Lung (tissue), 17 donors: ENCODE measurements at places on chromosomes 3 and 15. TPM values are rescaled to one million over a fixed set of nuclear protein-coding genes. Genes with fewer than 3 reads are reported as not detected.
A peak's percentile ranks its signal among the peaks of the same experiment; 100 is the strongest.

DNA sequence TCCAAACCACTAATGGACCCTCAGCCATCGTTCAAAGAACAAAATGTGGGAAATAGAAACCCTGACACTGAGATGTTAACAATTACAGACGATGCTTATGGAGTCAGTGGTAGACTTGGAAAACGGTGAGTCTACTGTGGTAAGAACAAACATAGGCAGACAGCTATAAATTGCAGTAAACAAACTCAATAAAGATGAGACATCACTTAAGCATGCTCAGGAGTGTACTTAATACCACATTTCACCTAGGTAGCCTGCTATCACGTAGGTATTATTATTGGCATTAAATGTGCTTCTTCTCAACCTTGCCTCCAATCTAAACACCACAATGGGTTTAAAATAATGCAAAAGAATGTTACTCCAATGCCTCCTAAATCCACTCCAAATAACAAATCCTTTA, 2.5 kb downstream of the OSBPL10 start:
- DNase-seq, result no peak

DNA sequence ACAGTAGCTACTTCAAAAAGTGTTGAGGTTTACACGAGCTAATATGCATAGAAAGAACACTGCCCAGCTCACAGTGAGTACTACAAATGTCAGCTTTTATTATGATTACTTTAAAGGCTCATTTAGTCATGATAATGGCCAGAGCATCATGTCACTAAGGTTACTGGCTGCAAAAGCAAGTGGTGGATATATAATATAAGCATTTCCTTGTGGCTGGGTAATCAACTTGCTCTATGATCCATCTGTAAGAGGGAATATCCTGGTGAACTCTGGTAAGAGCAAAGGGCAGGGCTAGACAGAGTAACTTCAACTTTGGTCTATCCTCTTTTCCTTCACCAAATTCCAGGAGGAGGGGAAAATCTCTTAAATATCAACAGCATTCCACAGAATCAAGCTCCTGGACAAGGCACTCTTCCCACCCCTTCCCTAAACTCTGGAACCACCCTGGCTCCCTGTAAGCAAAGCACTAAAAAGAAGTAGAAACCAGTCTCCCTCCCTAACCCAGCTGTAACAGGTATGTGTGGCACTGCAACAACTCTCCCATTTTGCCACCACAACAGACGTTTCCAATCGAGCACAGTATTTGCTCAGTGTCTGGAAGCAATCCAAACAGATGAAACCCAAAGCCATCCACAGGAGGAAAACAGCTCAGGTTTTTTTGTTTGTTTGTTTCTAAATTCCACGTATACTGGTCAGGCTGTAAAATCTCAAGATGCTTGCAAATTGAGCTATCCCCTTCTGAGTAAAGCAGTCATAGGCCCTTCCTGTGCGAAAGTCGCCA, 13.4 kb downstream of the B4GALT4 start:
- no peak for DNase-seq

GRCh38 chr3:181176601-181177000, 187.1 kb upstream of the DNAJC19 start:
- peak; percentile 71 for DNase-seq

DNA sequence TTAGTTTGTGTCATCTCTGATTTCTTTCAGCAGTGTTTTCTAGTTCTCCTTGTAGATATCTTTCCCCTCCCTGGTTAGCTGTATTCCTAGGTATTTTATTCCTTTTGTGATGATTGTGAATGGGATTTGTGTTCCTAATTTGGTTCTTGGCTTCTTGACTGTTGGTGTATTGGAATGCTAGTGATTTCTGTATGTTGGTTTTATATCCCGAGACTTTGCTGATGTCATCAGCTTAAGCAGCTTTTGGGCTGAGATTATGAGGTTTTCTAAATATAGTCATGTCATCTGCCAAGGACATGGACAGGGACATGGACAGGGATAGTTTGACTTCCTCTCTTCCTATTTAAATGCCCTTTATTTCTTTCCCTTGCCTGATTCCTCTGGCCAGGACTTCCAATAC, 35.8 kb downstream of the MYO9A start:
- no peak for DNase-seq

DNA sequence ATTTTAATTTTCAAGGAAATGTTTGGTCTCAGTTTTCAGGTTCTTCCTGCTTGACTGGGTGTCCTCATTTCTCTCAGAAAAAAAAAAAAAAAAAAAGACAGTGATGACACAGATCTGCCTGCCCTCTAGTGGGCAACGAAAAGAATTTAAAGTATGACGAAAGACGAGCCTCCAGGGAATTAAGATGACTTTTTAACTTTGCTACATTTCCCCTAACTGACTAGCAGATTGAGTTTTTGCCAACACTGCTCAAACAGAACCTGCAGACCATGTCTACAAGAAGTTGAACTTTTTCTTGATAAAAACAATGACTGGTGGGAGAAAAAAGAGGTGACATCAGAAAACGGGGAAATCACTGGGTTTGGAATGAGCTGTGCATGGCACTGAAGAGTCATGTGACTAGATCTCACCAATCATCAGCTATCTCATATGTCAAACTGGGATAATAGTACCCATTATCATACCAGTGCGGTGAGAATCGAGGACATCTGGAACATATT, 40.8 kb downstream of the EOMES start:
- peak; percentile 38 for DNase-seq

DNA sequence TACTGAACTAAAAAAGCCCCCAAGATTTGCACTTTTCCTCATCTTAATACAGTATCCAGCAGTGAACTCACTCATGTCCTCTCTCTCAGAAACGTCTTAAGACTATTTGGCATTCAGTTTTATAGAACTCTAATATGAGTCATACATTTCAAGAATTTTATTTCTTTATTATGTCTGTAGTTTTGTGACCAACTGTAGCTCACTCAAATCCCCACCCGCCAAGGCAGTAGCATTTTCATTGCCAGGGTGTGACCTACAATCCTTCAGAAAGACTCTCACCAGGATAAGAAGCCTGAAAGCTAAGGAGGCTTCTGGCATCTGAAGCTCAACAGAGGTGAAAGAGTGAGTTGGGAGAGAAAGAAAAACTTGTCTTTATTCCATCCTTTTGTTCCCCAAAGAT, 537.1 kb downstream of the RSL24D1 start:
- DNase-seq, result no peak

DNA sequence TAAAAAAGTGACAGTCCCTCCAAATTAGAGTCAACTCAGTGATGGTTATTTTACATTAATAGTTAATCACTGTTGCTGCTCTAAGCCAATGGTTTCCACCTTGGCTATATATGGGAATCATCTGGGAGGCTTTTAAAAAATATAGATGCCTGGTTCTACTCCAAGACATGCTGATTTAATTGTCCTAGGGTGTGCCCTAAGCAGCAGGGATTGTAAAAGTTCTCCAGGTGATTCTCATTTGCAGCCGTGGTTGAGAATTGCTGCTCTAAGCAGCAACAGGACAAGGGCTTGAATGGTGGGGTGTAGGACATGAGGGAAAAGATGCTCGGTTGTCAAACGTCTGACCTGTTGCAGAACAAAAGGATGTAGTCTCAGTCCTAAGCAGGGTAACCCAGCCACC, 405.1 kb upstream of the MCTP2 start:
- DNase-seq, result no peak

GALNT15 gene
- polyA plus RNA-seq, result 6.8 TPM

DNA sequence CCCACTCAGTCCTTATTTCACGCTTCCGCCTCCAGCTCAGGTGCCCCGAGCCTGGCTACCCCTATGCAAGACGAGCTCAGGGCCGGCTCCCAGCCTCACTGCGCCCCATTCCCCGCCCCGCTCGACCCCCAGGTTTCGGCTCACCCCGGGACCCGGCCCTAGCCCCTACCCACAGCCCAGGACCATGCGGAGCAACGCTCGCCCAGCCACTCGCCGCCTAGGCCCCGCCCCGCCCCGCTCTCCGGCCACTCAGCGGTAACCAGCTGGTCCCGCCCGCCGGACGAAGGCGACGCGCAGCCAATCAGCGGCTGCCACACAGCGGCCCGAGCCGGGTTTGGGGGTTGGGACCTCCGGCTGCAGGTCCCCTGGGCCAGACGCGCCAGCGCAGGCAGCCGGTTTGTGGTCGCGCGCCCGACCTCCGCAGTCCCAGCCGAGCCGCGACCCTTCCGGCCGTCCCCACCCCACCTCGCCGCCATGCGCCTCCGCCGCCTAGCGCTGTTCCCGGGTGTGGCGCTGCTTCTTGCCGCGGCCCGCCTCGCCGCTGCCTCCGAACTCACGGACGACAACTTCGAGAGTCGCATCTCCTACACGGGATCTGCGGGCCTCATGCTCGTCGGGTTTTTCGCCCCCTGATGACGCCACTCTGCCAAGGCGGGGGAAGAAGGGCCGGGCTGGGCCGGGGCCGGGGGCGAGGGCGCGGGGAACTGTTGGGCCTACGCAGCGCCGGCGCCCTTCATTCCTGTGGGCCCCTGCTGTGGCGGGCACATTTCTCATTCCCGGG, at the start of gene CATSPER2:
CATSPER2 (minus strand) TSS at position 196 of the 781 bp plus-strand sequence. CDS start 783 bp downstream, outside the sequence.
- no peak for DNase-seq

GRCh38 chr15:23823508-23823907, 136.4 kb upstream of the NDN start:
- DNase-seq, result no peak

IMPG2 gene
- 0.05 TPM for polyA plus RNA-seq

GPR27 gene
- 0.59 TPM for polyA plus RNA-seq

DNA sequence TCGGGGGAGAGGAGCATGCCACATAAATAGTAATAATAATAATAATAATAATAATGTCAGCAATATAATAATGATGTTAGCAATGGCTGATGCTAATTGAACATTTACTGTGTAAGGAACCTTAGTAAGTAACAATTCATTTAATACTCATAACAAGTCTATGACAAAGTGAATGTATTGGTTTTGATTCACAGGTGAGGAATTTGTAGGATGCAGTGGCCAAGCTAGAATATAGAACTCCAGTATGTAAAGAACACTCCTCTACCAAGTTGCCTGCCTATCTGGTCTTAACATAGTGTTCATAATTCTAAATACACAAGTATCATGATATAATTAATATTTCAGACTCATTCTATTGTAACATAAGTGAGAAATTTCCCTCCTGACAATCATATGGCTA, 1016.5 kb downstream of the ROBO1 start:
- no peak for DNase-seq

- no peak for DNase-seq
These were observed 32.3 kb downstream of the PDZRN3 start for GRCh38 chr3:73592154-73593144.

GRCh38 chr3:110593749-110594148, 477.9 kb upstream of the NECTIN3 start:
- no peak for DNase-seq

DNA sequence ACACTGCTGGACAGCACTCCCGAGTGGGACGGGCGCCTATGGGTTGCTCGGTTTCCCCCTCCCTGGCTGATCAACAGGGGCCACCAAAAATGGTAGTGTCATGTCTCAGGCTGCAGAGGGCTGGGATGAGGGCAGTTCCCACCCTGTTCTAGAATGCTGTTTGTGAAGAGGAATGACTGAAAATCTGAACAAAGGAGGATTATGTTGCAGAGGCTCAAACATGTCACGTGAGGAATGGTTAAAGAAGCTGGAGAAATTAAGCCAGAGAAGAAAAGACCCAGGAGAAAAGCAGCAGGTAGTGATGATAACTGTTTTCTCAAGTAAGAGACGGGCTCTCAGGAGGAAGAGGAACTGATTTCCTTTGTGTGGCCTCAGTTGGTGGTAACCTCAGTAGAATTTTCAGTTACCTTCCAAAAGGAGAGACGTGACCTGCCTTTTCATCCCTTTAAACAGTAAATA, 10.4 kb downstream of the SPG21 start:
- no peak for DNase-seq

DNA sequence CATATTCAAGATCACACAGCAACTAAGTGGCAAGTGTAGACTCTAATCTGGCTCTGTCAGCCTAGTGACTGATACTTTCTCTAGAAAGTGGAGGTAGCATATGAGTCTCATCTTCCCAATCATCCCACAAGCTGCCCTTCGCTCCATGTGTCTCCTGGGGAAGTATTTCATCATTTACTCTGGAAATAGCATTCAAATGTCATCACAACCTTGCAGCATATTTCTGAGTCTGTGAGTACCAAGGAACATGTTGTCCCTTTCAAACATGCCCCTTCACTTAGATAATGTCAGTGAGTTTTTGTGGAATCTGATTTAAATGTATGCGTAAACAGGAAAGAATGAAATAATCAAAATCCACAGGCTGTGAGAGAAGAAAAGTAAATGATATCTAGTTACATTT, 322.9 kb downstream of the SLC9A9 start:
- no peak for DNase-seq

GRCh38 chr15:41115161-41115651, 874 bp downstream of the INO80 start:
- peak; percentile 68 for DNase-seq

DNA sequence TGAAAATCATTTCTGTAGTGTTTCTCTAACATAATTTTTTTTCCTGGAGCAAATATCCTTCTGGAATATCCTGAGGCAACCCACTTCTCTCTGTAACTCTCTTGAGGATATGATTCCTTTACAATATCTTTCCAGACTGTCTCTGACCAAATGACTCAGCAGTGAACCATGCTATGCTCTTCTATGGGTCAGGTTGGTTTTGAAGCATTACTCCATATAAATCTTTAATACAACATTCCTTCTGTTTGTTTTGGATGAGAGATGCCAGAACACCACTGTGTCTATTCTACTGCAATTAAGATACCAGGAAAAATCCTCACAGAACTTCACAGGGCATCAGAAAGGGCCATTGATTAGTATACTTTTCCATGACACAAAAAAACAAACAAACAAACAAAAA, 626.4 kb upstream of the ZNF385D start:
- DNase-seq, result no peak

TMCO5A gene
- 0.07 TPM for polyA plus RNA-seq

GRCh38 chr15:71747128-71748083, 62.9 kb upstream of the NR2E3 start:
- DNase-seq, result no peak
